ENCODE measurements at places on chromosomes 5 and 9. TPM values are rescaled to one million over a fixed set of nuclear protein-coding genes. Genes with fewer than 3 reads are reported as not detected.

GRCh38 chr5:143826951-143827444, 15.0 kb downstream of the HMHB1 start:
- no peak for DNase-seq

Gene SV2C
- polyA plus RNA-seq, result 0.05 TPM

GRCh38 chr9:81759680-81760215, 70.4 kb upstream of the TLE1 start:
- no peak for DNase-seq

DNA sequence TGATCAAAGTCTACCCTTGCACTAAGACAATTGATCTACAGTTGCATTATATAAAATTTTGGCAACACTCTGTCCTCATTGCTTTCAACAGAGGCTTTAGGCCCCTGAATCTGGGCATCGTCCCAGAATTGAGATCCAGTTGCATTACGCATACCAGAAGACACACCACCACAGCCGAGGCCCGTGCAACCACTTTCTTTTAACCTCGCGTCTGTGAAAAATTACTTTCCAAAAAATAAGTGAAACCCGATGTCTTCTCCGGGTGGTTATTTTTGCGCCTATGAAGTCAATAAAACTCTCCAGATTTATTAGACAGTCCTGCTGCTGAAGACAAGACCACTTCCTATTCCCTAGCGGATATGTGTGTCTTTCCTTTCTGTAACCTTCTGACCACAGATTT, 52.1 kb upstream of the NFIB start:
- DNase-seq, result no peak

DNA sequence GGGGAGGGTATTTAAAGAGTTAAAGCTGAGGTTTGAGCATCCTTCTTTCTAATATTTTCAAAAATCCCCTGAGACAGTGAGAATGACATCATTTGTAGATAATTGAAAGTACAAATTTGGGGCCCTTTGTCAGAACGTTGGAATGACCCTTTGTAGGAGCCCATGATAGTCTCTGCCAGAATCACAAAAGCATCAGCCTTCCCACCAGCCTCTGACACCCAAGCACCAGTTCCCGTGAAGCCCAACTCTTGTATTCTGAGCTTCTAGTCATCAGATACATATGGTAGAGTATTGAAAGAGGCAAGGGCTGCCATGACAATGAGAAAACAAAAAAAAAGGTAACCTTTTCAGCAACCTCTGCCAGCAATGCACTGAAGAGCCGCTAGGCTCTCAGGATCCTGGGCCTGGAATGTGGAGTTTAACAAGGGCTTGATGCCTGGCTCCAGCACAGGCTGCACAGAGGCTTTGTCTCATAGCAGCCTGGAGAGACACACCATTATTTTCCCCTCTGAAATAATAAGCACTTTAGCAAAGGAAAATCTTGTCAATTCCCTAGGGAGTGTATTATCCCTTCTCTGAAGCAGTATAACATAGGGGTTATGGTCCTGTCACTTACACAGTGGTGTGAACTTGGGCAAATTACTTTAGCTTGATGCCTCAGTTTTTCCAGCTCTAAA, 114.4 kb downstream of the ZNF608 start:
- no peak for DNase-seq

- DNase-seq, result no peak
Observed at GRCh38 chr5:76809141-76809540, 9.7 kb upstream of the F2RL1 start.

Gene FBP1
- polyA plus RNA-seq, result 45.4 TPM

- no peak for DNase-seq
Observed at GRCh38 chr9:128825923-128826700, 3.5 kb downstream of the SPOUT1 start.

GRCh38 chr9:34382879-34383278, 6.2 kb upstream of the MYORG start:
- no peak for DNase-seq

DNA sequence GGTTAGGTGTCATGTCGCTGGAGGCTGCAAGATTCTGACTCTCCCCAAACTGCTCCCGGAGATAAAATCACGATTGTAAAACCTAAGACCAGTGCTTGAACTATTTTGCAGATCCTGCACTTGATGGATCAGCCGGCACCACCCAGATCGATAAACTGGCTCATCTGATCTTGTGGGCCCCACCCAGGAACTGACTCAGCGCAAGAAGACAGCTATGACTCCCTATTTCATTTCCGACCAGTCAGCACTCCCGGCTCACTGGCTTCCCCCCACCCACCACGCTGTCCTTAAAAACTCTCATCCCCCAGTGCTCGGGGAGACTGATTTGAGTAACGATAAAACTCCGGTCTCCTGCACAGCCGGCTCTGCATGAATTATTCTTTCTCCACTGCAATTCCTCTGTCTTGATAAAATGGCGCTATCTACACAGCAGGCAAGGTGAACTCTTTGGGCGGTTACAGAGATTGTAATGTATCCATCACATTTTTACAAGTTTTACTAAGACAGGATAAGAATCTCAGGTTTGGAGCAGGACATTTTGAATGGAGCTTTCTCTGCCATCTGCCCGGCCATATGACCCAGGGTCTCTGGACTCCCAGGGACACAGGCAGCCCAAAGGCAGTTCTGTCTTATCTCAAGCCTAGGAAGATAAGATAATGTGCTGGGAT, 10.6 kb upstream of the PPP1R26 start:
- DNase-seq, result no peak

Data from left renal cortex interstitium (tissue), 4 donors.